ENCODE measurements at places on chromosomes 11 and 22.

DNA sequence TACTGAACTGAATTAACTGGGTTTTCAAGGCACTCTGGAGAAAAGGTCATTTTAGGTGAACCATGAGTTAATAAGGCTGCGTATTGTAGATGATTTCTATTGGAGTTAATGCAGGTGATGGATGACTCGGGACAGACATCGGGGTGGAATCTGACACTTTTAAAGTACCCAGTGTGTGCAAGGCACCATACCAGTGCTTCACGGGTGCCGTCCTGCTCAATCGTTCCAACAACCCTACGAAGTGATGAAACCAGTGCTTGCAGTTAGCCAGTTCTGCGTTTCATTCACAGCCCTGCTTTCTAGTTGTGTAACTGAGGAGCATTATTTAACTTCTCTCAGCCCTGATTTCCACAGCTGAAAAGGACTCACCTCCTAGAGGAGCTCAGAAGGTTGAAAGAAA, 216.5 kb downstream of the BARX2 start:
- DNase-seq, result no peak

DNA sequence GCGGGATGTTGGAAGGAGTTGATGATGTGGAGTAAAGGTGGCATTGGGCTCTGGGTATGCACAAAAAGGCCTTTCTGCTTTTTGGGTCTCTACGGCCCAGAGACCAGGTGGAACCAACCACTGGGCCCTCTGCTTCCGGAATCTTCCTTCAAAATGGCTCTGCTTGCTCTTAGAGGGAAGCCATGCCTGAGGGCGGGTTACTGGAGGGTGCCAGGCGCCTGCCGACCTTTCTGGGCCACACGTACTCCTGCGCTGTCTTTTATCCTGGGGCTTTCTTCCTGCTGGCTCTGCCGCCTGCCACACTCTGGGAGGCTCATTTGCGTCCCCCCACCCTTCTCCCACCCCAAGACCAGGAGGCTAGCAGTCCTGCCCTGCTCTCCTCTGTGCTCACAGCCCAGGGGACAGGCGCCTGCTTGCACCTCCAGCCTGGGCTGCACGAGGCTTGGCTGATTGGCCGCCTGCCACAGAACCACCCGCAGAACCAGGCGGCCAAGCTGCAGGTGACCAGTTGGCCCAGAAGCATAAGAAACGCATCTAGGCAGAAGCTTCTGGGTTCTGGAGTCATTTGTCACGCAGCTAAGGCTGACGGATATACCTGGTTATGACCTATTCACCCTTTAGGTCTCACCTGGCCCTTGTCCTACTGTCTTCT, 536.9 kb downstream of the TBC1D22A start:
- no peak for DNase-seq

GRCh38 chr11:87263979-87264378, 226.2 kb downstream of the TMEM135 start:
- no peak for DNase-seq

DNA sequence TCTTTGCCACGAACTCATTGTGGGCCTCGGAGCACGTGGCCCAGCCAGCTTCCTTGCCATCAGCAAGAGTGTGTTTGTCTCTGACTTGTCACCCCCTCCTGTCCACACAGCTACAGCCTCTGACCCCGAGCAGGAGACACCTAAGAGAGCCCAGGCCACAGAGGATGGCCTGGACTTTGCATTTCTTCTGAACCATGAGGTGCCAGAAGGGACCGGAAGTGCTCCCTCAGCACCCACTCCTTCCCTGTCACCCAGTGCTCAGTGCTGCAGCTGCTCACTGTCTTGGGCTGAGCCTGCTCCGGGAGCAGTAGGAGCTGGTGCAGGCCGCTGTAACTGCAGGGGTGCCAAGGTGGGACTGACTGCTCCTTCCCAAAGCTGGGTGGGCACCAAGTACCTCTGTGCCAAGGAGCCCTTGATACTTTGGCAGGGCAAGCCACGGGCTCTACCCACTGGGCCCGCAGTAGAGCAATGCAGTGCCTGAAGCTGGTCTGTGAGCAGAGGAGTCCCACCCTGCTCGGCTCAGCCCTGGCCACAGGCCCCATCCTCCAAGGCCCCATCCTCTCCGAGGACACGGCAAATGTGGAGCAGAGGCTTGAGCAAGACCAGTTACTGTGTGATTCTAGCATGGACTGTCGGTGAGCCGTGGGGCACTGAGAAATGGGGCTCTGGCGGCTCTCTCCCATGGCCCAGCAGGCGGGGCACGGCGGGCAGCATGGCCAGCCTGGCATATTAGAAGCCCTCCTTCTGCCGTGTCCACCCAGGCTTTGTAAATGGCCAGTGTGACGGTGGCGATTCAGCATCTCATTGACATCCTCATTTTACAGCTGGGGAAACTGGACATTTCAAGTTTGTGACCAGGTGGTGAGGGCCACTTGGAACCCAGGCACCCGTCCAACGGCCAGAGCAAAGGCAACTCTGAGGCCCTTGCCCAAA, 6.3 kb downstream of the GRK2 start:
- no peak for DNase-seq

DNA sequence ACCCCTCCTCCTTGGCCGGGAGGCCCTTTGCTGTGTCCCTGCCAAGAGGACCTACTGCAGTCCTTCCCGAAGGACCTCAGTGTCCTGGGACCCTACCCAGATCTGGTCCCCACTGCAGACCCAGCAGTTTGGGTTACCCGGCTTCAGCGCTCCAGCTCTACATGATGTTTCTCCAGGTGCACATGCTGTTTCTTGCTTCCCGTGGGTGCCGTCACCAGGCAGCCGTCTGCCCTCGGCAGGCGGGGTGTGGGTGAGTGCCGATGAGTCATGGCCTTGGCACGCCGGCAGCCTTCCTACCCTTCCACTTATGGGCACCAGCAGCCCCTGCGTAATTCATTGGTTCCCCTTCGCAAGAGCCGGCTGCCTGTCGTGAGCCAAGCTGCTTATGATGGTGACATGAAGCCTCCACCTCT, 101.8 kb downstream of the BCR start:
- no peak for DNase-seq

All from Kasumi-1 (cell line).